CD4-positive, CD25-positive, alpha-beta regulatory T cell (primary cell): ENCODE measurements at places on chromosomes 7 and 10. TPM values are rescaled to one million over a fixed set of nuclear protein-coding genes. Genes with fewer than 3 reads are reported as not detected.
A peak's percentile ranks its signal among the peaks of the same experiment; 100 is the strongest.

GRCh38 chr7:148962440-148962822, 65.9 kb downstream of the PDIA4 start:
- DNase-seq = no peak

RBM17 gene
- 168 TPM for total RNA-seq

DNA sequence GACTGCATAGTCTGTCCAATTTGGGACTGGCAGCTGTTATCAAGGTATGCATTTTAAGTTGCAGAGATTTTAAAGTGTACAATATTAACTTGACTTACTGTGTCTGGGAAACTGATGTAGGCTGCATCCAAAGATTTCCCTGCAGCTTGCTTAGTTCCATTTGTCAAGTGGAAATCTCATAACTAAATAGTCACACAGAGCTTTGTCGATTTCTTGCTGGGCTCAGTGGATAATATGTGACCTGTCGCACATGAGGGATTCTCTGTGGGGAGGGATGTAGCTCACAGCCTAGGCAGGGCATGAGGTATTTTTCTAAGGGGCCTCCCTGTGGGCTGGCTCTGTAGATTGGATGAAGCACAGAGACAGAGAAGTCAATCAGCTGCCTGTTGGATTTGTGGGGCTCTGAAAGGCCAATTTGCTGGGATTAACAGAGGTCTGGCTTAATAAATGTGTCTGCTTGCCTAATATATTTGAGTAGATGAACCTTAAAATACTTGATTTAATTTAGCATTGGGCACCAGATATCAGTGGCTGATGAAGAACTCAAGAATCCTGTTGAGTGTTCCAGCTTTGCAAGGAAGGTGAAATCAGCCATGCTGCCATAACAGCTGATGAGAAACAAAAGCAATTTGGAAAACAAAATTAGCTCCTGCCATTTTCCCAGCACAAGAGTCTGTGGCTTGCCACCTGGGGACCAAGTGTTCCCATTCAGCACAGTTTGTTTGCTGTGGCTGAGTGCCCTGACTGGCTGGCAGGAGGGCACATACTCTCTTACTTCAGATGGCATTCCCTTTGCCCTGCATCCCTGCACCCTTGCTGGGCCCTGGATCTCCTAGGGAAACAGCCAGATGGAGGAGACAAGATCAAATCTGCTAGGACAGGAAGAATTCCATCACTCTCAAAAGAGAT, 598.5 kb downstream of the SORCS3 start:
- no peak for DNase-seq

DNA sequence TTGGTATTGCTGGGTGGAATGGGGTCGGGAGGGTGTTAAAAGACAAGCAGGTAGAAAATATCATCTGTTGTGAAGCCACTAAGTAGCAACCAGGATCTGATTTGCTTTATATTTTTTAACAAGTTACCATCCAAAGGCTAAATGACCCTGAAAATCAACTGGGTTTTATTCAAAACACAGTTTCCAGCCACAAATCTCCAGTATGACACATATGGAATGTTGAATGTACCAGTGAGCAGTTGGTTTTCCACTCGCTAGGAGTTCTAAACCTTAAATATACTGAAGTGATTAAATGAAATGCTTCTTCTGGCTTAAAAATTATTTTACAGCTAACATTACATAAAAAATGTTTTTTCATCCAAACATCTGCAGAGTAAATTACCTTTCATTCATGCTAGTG, 112.5 kb downstream of the PDE1C start:
- no peak for DNase-seq

KCND2 gene
- total RNA-seq = not detected

- peak; percentile 45 for DNase-seq
Measured at GRCh38 chr7:100896732-100897608, 1.3 kb upstream of the ACHE start.

- no peak for DNase-seq
Measured at GRCh38 chr7:98963305-98963704, 85.0 kb downstream of the TRRAP start.

GRCh38 chr7:158863611-158864506, 7.5 kb downstream of the DYNC2I1 start:
- peak; percentile 63 for DNase-seq

- no peak for DNase-seq
Measured at GRCh38 chr7:121385800-121386179, 10.3 kb downstream of the FAM3C start.

DNA sequence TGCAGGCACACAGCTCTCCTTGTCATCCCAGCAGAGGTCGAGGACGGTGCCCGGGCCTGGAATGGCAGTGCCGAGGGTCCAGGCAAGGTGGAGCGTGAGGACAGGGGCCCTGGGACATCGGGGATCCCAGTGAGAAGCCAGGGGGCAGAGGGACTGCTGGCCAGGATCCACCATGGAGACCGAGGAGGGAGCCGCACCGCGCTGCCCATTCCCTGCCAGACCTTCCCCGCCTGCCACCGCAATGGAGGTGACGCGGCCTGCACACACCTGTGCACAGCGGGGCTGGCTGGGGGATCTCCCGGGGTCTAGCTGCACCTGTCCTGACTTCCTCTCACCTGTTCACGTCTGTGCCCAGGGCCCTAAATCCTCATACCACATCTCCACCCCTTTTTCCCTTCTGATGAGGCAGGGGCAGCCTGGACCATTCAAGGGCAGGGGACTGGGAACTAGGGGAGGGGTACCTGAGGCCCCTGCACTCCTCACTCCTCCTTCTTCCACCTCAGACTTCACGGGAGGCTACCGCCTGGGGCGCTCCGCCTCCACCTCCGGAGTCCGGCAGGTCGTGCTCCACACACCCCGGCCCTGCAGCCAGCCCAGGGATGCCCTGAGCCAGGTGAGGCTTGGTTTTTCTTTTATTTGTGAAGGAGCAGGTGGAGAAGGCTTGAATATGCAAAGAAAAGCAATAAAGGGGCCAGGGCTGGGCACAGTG, 6.9 kb downstream of the NYAP1 start:
- no peak for DNase-seq

PODXL gene
- 0.89 TPM for total RNA-seq
